ENCODE measurements at places on chromosomes 11 and 22.
A peak's percentile ranks its signal among the peaks of the same experiment; 100 is the strongest.

- no peak for DNase-seq
These were observed 11.7 kb downstream of the POU2AF3 start for GRCh38 chr11:111310088-111310487.

- DNase-seq = no peak
These were observed 33.6 kb downstream of the LRRC32 start for GRCh38 chr11:76636826-76637460.

- no peak for DNase-seq
These were observed 104.7 kb upstream of the CARD18 start for GRCh38 chr11:105244160-105244825.

- no peak for DNase-seq
These were observed 324.8 kb downstream of the MN1 start for GRCh38 chr22:27476729-27477128.

GRCh38 chr11:125514336-125515101, 18.5 kb upstream of the FEZ1 start:
- DNase-seq = peak; percentile 80

DNA sequence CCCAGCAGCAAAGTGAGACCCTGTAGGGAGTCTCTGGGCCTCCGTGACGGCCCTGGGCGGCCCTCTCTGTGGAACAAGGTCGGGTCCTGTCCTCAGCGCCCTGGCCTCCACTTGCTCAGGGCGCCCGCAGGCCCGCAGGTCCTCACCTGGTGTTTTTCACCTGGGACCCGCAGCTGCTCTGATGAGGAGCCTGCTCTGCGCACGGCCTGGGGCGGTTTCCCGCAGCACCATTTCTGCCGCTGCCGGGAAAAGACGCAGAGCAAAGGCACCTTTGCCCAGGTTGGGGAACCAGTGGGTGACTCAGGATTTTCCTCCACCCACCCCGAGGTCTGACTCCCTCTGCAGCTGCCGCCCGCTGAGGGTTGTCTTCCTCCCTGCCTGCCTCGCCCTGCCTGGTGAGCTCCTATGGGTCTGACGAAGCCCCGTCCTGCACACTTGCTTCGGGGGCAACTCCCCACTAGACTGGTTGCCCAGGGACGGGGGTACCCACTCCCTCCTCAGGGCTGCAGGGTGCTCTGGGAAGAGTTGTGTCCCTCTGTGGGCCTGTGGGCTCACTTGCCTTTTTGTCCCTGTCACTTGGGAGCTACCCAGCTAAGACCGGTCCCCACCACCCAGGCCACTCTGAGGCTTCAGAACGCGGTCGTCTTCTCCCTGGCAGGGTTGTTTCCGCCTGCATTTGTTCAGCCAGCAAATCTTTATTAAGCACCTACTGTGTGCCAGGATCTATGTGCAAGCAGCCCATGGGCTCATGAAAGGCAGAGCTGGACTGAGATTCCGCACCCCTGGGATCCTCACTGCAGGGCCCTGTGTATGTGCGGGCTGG, 89.5 kb downstream of the KCNQ1 start:
- no peak for DNase-seq

DNA sequence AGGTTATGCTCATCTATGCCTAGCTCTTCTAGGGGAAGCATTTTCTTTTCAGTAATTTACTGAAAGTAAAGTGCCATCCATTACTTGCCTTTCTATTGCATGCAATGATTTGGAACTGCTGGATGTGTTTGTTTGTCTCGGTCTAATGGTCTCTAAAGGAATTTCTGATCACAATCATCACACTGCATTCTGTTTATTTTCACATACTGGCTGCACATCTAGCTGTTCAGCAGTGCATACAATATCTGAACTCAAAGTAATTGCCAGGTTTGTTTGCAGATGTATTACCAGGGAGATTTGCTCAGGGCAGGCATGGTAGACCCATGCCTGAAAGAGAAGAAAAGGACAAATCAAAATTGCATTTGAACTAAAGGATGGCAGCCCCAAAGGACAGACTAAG, 36.4 kb upstream of the CWF19L2 start:
- no peak for DNase-seq

DNA sequence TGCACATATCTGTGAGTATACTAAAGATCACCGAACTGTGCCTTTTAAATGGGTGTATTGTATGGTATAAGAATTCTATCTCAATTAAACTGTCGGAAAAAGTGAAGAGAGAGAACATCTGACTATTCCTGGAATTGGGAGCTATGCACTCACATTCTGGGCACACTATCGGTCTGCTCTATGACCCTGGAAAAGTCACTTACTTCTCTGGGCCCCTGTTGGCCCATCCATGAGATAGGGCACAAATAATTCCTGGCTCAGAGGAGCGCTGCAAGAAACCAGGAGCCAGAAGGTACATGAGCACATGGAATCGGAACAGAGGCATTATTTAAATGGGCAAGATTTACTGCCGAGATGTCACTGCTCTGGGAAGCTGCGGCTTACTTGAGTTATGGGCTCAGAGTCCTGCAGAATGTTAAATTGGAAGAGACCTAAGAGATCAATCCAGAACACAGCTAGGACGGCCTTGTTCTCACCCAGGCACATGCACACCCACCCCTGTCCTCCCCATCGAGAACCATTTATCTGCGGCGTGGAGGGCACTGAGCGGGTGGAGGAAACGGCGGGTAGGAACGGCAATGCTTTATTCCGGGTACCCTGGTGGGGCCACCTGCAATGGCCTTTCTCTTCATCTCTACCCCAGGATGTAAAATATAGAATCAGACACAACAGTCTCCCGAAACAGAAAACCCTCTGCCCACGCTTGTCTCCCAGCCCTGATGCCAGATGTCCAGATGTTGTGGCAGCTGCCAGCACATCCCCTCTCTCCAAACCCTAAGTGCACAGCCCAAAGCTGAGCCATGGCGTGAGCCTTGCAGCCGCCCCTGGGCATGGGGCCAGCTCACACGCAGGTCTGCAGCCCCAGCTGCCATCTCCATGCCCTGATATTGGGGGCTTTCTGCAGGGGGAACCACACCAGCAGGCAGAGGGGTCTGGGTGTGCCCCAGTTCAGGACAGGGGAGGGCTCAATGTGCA, 142.4 kb downstream of the DSCAML1 start:
- no peak for DNase-seq

- DNase-seq = no peak
These were observed 5.7 kb upstream of the SMARCB1 start for GRCh38 chr22:23781065-23781464.

GRCh38 chr11:76243957-76244285, 37.6 kb upstream of the WNT11 start:
- DNase-seq = no peak

GRCh38 chr11:116035977-116036376, 531.8 kb upstream of the CADM1 start:
- no peak for DNase-seq

DNA sequence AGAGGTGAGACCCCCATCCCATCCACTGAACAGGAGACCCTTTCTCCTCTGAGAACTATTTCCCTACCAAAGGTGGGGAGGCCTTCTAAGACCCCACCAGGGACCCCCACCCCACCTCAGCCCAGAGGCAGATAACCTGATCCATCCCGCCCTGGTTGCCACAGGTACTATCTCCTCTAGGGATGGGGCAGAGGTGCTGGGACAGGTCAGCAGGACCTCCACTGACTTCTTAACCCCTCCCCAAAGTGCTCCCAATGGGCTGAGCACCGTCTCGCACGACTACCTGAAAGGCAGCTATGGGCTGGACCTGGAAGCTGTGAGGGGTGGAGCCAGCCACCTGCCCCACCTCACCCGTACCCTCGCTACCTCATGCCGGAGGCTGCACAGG, 4.3 kb downstream of the INPPL1 start:
- no peak for DNase-seq

- DNase-seq = no peak
These were observed 77.3 kb downstream of the COMMD9 start for GRCh38 chr11:36211761-36212430.

Data from hematopoietic multipotent progenitor cell treated with erythropoietin and hydrocortisone succinate and interleukin-3 and kit ligand, for 6 days (in vitro differentiated cells).